AG09319 (cell line): ENCODE measurements at places on chromosomes 1 and 21.

- no peak for DNase-seq
These were observed 2.9 kb upstream of the RHEX start for GRCh38 chr1:206049919-206050600.

- DNase-seq = no peak
These were observed 4.1 kb upstream of the POFUT2 start for GRCh38 chr21:45291613-45292398.

DNA sequence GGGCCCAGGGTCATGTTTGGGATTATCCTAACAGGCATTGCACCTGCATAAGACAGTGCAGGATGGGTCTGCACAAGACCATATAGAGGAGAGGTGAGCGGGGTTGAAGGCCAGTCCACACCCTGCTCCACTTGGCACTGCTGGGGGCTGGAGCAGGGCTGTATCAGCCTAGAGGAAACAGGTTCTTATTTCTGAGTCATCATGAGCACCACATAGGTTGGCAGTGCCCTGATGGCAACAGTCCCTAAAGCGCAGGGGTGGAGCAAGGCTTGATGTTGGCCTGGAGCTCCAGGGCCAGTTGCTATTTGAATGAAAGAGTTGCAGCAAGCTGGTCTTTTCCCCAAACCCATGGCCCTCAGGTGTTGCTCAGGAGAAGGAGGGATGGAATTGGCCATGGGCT is 29.8 kb upstream of the BMP8B start:
- DNase-seq = no peak

GRCh38 chr1:159974350-159974965 is 20.4 kb upstream of the SLAMF9 start:
- no peak for DNase-seq

DNA sequence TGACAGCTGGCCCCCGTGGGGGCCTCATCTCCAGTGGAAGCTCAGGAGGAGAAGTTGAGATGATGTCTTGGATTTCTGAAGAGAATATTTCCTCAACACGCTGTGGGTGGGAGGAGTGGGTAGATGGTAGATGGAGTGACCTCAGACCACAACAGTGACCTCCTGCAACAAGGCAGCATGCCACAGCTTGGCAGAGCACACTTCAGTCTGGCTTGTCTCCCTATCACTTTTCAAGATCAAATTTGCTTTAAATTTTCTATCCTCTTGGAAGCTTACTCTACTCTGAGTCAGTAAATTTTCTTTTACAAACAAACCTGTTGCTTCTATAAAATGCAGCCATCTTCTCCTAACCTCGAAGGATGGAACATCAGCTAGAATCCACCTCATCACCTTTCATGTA is 59.7 kb downstream of the NTPCR start:
- no peak for DNase-seq

- peak; percentile 51 for DNase-seq
These were observed 73.9 kb upstream of the VTCN1 start for GRCh38 chr1:117284399-117285215.

GRCh38 chr1:229230893-229231753 is 39.8 kb upstream of the RAB4A start:
- no peak for DNase-seq

DNA sequence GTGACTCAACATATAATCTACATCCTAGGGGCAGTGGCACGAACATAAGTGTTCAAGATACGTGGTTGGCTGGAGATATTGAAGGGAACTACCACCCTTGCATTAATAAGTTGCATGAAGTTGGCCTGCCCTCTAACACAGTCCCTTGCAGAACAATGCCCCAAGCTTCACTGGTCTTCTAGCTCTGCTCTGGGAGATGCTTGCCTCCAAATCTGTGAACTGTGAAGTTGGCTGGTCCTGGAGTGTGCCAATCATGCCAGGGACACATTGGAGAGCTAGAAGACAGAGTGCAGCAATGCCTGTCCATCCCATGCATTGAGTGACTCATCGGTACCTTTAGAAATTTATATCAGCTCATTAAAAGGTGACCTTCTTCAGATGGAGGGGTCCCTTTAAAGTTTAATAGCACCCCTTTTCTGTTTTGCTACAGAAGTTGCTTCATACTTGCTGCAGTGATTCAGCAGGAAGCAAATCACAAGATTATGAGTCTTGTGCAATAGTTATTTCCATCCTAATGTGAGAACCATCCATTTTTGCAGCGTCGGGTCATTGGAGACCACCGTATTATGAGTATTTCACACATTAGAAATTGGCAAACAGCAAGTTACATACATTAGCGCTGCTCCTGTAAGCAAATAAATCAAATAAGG is 55.2 kb upstream of the KAZN start:
- no peak for DNase-seq

GRCh38 chr1:109319114-109319513 is 12.3 kb upstream of the MYBPHL start:
- DNase-seq = no peak

DNA sequence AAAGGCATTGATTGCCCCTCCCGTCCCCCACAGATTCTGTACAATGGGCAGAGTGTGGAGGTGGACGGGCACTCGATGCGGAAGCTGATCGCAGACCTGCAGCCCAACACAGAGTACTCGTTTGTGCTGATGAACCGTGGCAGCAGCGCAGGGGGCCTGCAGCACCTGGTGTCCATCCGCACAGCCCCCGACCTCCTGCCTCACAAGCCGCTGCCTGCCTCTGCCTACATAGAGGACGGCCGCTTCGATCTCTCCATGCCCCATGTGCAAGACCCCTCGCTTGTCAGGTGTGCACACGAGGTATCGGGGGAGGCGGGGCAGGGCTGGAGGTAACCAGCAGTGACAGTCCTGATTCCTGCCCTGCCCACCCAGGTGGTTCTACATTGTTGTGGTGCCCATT is 44.8 kb upstream of the KDM4A start:
- no peak for DNase-seq

GRCh38 chr1:56439610-56440264 is 139.6 kb downstream of the PLPP3 start:
- DNase-seq = no peak

DNA sequence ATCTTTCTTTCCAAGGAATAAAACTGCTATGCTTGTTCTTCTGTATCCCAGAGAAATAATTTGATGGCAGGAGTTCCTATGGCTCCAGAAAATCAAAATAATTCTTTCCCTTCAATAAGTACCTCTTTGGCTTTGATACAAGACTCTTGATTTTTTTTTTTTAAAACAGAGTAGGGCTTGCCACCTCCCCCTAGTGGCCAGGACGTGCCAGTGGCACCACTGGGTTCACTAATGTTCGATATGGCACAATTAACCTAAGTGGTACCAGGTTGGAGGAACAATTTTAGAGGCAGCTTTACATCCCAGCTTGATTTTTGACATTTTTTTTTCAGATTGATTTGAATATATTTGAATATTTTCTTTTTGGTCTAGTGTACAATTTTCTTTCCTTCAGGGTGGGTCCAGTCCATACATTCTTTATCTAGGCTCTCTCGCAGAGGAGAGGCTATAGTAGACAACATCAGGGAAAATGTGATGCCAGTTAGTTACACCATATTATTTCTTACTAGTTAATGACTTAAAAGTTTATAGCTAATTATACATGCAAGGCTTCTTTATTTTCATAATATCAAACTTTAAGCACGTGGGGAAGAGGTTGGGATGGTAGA is 330.9 kb downstream of the S1PR1 start:
- no peak for DNase-seq

DNA sequence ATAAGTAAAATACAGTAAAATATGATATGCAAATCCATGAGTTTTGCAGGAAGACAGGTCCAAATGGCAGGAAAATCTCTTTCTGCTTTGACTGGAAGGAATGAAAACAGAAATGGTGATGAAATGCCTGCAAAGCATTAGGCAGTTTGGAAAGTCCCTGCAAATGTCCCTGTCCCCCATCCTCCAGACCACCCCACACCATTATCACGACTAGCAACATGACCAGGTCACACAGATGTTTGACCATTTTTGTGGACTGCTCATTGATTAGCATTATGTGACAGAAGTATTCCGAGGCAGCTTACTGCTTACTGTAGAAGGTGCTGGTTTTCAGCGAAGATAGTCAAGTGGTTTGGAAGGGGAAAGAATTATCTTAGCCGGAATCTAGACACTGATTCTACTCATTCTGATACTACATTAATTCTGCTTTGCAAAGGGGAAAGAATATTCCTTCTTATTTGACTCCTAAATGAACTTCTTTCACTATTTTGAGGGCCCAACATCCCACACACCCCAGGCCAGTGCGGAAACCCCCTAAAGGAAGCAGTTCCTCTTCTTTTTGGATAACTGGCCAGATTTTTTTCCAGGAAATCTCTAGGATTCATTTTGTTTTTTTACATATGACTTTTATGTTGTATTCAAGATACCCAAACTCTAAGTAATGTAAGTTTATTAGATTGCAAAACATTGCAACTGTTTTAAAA is 9.5 kb upstream of the CR2 start:
- no peak for DNase-seq

DNA sequence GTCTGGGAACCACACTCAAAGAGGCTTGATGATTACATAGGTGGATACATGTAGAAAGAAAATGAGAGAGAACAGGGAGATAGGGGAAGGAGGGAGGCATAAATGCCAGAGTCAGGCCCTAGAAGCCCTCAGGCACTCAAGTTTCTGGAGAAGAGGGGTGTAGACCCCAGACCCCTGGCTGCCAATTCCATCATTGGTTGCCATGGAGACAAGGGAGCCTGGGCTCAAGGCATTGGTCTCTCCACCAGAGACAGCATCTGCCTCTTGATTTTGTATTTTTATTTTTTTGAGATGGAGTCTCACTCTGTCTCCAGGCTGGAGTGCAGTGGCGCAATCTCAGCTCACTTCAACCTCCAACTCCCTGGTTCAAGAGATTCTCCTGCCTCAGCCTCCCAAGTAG is 114.3 kb upstream of the GRIK3 start:
- no peak for DNase-seq

- no peak for DNase-seq
These were observed 2.0 kb upstream of the GJC2 start for GRCh38 chr1:228147768-228148167.

GRCh38 chr1:68979891-68980290 is 483.0 kb upstream of the DEPDC1 start:
- no peak for DNase-seq

DNA sequence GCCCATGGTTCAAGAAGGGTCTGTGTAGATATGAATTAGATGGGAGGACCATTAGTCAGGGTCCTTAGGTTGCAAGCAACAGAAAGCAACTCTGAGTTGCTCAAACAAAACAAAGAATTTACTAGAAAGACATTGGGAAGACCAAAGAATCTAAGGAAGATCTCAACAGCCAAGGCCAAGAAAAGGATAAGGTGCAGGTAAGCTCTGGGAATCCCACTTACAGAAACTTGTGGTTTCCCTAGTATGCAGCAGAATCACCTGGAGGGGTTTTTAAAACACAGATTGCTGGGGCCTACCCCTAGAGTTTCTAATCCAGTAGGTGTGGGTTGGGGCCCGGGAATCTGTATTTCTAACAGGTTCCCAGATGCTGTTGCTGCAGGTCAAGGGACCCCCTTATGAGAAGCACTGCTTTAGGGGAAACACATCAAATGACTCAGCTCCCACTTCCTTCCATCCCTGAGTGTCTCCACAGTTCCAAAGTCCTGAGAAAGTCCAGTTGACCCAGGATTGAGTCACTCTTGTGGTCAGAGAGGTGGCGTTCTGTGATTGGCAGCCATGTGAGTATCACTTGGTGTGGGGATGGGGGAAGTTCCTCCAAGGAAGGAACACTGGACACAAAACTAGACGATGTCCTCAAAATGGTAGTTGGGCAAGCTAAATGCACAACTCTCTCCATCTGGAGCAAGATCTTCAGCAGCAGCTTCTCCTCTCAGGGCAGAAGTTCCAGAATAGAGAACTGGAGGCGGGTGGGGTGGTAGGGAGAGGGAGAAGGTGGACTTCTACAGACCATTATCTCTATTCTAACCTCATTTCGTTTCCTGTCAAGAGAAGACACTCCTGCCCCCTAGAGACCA is 24.2 kb upstream of the EYA3 start:
- DNase-seq = no peak

DNA sequence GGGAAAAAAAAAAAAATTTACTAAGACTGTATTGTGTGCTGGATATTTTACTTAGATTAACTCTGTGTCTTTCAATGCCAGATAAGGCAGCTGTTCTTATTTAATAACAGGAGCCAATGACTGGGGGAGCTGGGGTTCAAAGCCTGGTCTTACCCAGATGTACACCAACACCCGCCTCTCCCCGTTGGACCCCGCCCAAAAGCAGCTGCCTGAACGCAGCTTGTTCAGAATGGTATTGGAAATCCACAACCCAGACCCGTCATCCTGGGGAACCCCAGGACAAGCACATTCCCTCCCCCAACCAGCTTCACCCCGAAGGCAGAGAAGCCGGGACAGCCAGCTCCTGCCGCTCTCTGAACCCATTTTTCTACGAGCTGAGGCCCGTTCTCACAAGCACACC is 113.6 kb upstream of the TMPRSS2 start:
- no peak for DNase-seq

- no peak for DNase-seq
These were observed 224.2 kb downstream of the FOXD2 start for GRCh38 chr1:47662068-47662467.
